ENCODE measurements at places on chromosomes 11 and 22.

DNA sequence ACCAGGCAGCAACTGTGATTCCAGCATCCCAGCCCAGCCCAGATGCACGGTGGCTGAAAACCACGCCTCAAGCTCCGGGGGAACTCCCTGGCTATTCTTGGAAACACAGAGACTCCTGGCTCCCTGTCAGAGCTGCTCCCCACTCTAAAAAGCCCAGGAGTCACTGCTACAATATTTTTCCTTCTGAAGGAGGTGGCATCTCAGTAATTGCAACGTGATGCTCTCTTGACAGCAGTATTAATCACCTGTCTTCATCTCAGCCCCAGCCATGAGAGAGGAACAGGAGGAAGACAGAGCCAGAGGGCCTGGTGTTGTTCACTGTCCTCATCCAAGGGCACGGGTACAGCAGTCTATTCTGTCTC is 26.9 kb downstream of the DRD2 start:
- no peak for DNase-seq

DNA sequence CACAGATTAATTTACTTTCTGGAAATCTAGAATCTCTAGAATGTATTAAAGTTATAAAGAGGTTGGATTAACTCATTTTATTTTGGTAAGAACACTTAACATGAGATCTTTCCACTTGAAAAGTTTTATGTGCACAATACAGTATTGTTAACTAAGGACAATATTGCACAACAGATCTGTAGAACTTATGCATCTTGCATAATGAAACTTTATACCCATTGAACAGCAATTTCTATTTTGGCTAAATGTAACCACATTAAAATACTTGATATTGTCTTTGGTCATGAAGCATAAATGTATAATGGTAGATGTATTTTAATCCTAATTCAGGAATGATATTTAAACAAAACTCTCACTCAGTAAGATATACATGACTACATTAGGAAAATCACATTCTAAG is 203.8 kb downstream of the SNX19 start:
- DNase-seq: no peak

DNA sequence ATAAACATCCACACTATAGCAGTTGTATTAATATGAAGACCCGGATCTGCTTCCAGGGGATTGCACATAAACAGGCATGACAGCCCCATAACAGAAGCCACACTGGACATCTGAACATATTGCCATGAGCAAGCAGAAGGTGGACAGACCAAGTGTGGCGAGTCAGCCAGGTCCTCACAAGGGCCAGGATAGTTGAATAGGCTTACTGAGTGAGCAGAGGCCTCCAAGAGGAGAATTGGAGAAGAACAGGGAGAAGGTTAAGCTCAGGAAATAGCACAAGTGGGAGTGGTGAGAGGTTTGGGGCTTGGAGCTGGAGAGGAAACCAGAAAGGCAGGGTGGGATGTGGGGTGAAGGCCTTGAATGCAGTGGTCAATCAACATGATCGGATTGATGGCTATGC is 10.8 kb downstream of the SLC35C1 start:
- DNase-seq: no peak

- no peak for DNase-seq
Measured at GRCh38 chr11:95230810-95231126, 234 bp downstream of the SESN3 start.

DNA sequence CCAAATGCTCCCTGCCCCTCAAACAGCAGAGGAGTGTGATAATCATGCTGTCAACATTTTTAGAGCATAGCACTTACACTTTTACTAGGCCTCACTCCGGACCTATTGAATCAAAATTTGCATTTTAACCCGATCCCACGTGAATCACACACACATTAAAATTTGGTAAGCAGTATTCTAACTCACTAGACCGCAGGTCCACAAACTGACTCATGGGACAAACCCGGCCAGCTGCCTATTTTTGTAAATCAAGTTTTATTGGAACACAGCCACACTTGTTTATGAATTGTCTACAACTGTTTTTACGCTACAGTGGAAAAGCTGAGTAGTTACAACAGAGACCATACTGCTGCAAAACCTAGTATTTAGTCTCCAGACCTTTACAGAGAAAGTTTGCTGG is 43.3 kb downstream of the SNX19 start:
- DNase-seq: no peak

DNA sequence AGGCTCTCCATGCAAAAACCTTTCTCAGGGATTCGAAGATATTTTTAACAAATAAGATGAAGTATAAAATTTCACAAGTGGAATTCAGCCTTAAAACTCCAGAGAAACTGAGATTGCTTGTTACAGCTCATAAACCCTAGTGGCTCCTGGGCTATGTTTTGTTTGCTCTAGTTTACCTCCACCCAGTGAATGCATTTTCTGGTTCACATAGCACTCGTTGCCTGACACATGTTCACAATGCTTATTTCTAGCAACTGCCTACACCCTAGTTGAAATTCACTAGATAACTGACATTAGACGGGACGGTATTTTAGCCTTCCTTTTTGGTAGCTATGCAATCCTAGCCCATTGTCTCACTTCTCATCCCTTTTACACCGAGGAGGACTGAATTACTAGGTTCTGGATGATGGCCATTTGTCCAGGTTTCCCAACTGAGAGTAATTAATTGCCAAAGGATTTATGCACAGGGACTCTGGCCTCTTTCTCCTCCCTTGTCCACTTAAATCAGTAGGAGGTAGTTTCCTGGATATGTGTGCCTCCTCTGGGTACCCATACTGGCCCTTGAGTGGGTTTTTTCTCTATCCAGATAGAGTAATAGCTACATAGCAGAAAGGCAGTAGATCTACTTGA is 951.6 kb downstream of the DLG2 start:
- DNase-seq: no peak

DNA sequence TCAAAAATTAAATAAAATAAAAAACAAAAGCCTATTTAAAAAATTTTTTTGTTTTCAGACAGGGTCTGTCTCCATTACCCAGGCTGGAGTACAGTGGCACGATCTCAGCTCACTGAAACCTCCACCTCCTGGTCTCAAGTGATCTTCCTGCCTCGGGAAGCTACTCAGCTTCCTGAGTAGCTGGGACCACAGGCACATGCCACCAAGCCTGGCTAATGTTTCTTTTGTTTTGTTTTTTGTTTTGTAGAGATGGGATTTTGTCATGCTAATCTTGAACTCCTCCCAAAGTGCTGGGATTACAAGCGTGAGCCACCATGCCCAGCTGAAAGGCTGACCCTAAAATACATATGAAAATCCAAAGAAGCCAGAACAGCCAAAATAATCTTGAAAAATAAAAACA is 20.4 kb upstream of the L3MBTL2 start:
- DNase-seq: no peak

DNA sequence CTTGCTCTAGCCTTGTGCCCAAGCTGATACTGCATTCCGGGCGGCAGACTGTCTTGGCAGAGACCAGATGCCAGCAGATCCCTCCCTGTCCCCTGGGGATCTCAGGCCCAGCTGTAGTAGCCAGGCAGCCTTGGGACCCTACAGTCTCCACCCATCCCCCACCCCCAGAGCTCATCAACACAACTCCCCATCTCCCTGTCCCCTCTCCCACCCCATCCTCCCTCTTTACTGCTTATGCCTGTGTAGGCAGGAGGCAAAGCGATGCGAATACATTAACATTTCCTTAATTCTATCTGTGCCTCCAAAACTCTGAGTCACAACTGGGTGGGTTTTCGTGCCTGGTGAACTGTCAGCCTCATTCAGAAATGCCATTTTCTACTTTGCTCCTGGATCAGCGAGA is 547.6 kb downstream of the BUD13 start:
- no peak for DNase-seq

DNA sequence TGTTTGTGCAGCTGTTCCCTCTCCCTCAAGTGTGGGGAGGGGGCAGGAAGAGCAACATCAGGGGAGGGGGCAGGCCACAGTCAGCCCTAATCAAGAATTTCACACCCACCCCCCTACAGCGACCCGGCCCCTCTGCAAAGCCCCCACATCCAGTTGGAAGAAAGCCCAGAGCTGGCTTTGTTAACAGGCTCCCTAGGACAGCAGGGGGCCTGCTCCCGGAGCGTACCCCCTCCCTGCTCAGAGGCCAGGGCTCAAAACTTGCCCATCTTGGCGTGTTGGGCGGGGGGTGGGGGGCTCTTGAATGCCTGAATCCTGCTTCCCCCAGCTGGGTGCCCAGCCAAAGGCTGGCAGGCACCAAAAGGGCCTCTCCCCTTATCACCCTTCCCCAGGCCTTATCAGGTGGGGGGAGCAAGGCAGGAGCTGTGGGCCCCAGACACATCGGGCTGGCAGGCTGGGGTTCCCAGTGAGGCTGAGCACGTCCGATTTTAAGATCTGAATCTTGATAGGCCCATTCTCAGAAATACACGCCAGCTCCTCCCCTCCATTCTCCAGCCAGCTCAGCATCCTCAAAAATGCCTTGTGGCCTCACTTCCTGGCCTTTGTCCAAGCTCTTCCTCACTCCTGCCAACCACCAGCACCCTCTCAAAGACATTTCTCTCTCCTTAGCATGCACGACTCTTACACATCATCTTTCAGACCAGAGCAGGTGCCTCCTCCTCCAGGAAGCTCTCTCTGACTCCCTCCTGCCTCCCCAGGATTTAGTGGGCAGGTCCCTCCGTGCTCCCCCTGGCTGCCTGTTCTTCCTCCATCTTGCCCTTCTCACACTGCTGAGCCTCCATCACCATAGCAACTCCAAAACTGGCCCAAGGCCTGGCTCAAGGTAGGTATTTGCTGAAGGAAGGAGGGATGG is 384.8 kb downstream of the MN1 start:
- no peak for DNase-seq

DNA sequence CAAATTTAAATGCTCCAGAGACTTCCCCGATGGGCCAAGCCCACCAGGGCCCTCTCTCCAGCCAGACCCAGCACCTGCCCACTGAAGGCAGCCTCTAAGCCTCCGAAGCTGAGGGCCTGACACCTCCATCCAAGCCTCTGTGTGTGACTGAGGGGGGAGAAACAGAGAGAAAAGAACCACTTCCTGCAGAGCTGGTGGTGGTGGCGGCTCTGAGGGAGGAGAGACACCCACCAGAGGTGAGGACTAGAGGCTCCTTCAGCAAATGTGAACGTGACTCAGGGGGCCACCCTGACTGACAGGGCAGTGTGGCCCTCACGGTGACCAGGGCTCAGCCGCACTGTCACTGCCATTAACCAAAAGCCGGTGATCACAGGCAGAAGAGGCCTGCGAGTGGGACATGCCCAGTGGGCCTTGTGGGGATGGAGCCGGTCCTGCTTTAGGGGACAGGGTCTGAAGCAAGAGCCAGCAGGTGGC is 31.0 kb upstream of the CD5 start:
- peak; percentile 60 for DNase-seq

DNA sequence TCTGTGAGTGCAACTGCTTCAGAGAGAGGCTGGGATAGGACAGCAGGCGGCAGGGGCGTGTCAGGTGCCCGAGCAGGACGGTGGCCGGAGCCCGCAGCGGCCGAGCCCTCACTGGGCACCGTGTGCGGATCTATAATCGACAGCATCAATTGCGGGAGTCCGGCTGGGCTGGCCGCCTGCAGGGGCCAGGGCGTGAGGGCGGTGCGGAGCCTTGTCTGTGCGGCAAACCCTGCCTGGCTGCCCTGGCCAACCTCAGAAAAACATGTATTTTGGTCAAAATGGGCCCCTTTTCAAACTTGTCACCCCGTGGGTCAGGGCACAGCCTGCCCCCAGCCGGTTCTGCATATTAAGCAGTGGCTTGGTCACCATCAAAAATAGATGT is 91.3 kb upstream of the KCNQ1OT1 start:
- DNase-seq: no peak

DNA sequence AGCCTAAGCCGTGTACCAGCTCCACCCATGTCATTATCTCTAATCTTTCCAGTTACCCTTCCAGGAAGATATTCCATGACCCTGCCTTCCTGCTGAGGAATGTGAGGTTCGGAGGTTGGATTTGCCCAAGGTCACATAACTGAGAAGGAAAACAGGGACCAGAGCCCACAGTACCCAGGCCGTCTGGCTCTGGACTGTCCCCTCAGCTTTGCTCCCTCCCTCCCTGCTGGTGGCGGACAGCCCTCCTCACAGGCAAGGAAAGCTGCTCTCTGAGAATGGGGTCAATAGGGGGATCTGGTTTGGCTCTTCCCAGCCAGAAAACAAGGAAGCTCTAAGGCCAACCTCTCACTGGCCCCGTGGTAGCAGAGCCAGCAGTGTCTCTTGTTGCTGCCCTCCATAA is 63.3 kb downstream of the SYN3 start:
- no peak for DNase-seq

DNA sequence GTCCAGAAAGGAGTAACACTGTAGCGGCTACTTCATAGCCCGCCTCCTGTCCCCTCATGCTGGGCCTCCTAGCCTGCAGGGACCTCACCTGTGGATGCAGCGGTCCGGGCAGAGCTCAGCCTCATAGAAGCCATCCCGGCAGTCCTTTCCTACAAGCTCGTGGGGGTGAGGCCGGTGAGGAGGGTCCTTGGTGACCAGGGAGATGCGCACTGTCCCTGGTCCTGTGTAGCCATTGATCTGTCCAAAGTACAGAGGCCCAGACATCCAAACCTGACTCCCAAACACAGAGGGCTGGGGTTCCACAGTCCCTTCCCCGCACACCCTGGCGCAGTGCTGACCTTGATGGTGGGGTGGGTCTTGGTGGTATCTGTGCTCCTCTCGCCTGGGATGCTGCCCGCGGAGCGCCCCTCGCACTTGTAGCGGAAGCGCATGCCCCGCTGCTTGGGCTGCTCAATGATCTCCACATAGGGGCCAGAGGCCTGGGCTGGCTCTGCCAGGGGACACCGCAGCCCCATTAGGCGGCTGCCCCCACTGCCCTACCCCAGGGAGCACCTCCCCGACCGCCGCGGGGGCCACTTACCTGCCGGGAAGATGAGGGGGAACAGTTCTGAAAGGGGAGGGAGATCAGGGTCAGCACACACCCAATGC is 993 bp downstream of the RELA start:
- DNase-seq: no peak

DNA sequence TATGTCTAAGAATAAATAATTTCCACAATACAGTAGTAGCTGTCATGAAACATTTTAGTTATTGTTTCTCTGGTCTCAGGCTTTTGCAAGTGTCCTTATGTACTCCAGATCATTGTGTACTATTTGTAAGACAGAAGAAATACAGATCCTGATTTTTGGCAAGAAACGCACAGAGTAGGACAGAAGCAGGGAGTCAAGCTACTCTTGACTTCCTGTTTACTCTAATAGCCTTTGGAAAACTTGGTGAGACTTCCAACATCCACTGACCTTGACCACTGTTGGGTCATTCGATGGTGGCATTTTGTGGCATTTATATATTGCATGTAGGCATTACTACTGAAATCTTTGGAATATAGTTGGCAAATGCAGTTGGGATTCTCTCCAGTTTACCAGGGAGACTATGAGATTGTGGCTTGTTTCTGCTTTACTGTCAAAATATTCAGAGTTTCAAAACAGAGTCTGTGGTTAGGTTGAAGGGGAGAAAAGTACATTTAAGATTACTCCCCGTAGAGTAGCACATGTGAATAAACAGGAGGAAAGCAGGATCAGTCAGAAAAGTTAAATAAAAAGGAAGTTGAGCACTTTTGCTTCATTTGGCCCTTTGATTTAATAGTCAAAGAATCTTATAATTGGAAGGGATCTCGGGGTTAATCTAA is 726.1 kb upstream of the CCDC90B start:
- DNase-seq: no peak

GRCh38 chr22:38758276-38758945 is 2.6 kb upstream of the SUN2 start:
- peak; percentile 60 for DNase-seq

Measured in CD4-positive, alpha-beta T cell treated with Interferon gamma for 1 hour (primary cell).